ENCODE measurements at places on chromosomes 7 and 10.

DNA sequence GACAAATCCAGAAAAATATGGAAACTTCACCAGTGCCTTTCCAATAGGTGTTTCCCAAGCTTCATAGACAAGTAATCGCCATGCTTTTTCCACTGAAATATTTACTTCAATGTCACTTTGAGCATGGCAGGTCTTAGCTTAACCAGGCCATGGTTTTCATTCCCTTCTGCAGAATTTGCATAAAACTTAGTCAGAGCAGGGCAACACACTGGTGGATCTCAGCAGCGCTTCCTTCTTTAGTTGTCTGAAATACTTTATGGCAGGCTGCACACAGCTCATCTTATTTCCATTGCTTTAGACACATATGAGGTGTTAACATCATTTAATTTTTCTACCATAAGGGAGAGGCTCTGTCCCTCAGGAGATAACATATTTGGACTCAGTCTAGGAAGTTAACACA, 102.9 kb upstream of the AHR start:
- H3K4me1 ChIP-seq: peaks cover 13% of the 10 kb centered on the region
- DNase-seq: peak; percentile 3
- H3K4me3 ChIP-seq: no peak overlapping the region
- H3K27me3 ChIP-seq: no peaks in the 10 kb centered on the region

GRCh38 chr7:92636018-92636560, 45.9 kb upstream of the FAM133B start:
- H3K27ac ChIP-seq: no peak overlapping the region
- H3K36me3 ChIP-seq: no peaks in the 10 kb centered on the region
- no peak for DNase-seq
- H3K4me1 ChIP-seq: peaks cover 14% of the 10 kb centered on the region
- no peak overlapping the region for H3K4me3 ChIP-seq

DNA sequence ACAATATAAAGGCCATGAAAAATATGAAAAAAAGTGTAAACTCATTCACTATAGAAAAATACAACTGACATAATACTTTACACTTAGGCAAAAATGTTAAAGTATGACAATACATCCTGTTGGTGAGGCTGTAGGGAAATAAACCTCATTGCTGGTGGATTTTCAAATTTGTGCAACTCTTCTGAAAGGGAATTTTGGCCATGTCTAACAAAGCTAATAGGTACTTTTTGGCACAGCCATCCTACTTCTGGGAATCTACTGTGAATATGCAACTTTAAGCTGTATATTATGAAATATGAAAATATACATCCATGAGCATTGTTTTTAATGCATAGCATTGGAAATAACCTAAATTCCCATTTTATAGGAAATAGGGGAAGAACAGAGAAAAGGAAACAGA, 13.4 kb upstream of the COA1 start:
- no peak for DNase-seq
- peaks cover 5% of the 10 kb centered on the region for H3K27me3 ChIP-seq
- no peak overlapping the region for H3K27ac ChIP-seq
- no peaks in the 10 kb centered on the region for H3K36me3 ChIP-seq
- H3K4me3 ChIP-seq: no peak overlapping the region
- no peaks in the 10 kb centered on the region for H3K4me1 ChIP-seq

DNA sequence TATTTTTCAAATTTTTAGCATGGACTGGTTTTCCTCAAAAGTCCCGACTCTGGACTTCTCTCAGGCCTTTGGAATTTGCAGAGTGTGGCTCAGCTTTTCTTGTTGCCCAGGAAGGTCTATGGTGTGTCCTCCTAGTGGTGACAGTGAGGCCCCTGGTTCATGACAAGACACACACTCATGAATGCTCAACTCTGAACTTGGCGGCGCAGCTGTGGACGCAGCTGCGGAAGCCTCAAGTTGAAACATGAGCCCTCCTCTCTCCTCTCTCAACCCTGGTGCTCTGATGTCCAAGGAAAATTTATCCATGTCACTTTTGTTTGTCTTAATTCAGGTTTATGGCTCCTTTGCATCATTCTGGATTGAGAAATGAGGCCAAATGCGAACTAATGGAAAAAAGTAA, 183.9 kb downstream of the HECW1 start:
- peaks cover 11% of the 10 kb centered on the region for H3K27me3 ChIP-seq
- H3K4me1 ChIP-seq: no peaks in the 10 kb centered on the region
- peaks cover 2% of the 10 kb centered on the region for H3K36me3 ChIP-seq

Data from memory B cell (primary cell).